Coronary artery (tissue), 2 donors: ENCODE measurements at places on chromosomes 16 and 17.

GRCh38 chr17:37610971-37611370 is 1.8 kb upstream of the SYNRG start:
- no peak for DNase-seq

DNA sequence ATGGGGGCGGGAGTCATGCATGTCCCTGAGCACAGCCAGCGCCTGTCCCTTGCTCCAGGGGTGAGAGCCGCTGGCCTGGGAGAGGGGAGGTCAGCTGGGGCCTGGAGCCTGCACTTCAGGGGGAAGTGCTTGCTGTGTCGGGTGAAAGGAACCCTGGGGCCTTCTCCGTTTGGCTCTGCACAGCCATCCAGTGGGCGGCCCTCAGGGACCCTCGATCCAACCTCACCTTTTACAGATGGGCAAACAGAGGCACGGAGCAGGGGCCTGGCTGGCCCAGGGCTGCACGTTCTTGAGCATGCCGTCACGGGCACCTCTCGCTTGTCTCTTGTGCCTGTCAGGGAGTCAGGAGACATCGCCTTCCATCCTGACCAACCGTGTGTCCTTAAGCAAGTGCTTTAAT is 1.8 kb downstream of the SNX20 start:
- no peak for DNase-seq

- DNase-seq = no peak
Measured at GRCh38 chr17:10744501-10745000, 14.7 kb upstream of the TMEM220 start.

- DNase-seq = no peak
Measured at GRCh38 chr17:6546069-6546718, 10.2 kb downstream of the PITPNM3 start.

GRCh38 chr17:70369391-70369790 is 200.1 kb downstream of the KCNJ2 start:
- DNase-seq = no peak

- DNase-seq = no peak
Measured at GRCh38 chr17:68248199-68248825, 469 bp downstream of the AMZ2 start.

- DNase-seq = no peak
Measured at GRCh38 chr16:10080051-10080772, 102.0 kb downstream of the GRIN2A start.

GRCh38 chr16:11674818-11675560 is 6.7 kb downstream of the SNN start:
- no peak for DNase-seq

DNA sequence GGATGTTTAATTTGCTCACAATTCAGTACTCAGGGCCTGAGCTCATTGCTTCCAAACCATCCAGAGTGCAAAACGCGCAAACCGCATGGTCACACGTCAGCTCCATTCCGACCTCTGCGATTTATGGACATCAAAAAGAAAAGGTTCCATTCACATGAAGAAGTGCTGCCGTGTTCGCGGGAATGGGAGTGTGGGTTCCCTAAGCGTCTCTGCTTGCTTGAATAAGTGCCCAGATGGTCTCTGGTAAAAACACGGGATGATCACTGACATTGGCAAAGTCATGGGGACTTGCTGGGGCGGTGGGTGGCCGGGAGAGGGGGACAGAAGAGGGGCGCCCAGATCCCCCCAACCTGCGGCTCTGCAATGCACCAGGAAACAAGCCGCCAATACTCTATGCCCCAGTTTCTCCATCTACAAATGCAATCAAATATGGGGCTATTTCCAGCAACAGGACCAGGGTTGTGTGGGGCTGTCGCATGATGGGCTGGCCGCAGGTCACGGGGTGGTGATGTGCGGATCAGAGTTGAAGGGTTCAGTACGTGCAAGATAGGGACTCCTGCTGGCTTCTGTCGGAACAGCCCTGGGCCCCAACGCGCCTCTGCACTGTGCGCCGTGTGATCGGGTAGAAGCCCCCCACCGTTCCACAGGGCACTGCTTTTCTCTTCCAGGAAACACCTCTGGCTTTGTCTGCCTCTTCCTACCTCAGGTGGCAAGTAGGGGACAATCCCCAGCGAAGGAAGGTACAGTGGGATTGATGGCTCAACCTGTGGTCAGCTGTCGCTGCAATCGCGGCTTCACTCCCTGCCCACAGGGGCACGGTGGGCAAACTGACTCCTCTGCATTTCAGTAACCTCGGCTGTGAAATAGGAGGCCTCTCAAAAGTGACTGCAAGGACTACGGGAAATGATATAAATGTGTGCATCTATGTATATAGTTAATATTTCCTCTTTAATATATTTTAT is 11.2 kb downstream of the FOXF1 start:
- DNase-seq = no peak

DNA sequence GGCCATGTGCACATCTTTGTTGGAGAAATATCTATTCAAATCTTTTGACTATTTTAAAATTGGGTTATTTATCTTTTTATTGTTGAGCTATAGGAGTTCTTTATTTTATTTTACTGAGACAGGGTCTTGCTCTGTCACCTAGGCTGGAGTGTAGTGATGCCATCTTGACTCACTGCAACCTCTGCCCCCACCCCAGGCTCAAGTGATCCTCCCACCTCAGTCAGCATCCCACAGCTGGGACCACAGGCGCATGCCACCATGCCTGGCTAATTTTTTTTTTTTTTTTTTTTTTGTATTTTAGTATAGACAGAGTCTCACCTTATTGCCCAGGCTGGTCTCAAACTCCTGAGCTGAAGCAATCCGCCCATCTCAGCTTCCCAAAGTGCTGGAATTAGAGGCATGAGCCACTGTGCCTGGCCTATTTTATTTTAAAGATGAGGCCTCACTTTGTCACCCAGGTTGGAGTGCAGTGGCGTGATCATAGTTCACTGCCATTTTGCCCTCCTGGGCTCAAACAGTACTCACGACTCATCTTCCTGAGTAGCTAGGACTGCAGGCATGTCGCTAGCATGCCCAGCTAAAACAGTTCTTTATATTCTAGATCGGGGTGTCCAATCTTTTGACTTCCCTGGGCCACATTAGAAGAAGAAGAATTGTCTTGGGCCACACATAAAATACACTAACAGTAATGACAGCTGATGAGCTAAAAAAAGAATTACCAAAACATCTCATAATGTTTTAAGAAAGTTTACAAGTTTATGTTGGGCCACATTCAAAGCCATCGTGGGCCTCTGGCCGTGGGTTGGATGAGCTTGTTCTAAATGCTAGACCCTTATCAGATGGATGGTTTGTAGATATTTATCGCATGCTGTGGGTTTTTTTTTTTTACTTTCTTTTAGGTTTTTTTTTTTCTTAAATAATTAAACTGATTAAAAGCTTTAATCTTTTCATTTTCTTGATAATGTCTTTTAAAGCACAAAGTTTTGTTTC is 13.7 kb downstream of the TENT4B start:
- DNase-seq = no peak

DNA sequence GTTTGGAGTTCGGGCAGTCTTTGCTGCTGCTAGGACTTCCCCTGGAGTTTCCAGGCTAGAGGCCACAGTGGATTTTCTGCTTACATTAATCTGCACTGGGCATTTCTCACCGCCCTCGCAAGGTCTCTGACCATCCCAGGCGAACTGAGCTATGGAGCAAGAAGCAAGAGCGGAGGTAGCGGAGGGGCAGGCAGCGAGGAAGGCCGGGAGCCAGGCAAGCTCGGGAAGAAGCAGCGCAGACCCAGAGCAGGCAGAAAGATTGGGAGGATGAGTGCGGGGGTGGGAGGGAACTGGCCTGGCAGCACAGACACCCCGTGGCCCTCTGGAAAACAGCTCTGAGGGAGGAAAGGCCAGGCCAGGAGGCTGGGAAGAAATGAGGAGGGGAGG is 3.8 kb downstream of the COTL1 start:
- DNase-seq = no peak

DNA sequence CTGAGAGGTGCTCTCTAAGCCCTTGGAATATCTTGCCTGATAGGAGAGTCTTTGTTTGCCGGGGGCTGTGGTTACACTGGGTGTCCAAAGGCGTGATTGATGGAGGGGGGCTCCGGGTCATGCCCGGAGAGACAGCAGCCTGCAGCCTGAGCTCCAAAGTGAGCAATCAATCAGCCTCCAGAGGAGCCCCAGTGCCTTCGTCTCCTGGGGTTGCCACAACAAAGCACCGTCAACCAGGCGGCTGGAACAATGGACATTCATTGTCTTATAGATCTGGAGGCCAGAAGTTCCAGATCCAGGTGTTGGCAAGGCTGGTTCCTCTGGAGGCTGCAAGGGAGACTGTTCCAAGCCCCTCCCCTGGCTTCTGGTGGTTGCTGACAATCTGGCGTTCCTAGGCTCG is 24.0 kb upstream of the GINS2 start:
- no peak for DNase-seq

DNA sequence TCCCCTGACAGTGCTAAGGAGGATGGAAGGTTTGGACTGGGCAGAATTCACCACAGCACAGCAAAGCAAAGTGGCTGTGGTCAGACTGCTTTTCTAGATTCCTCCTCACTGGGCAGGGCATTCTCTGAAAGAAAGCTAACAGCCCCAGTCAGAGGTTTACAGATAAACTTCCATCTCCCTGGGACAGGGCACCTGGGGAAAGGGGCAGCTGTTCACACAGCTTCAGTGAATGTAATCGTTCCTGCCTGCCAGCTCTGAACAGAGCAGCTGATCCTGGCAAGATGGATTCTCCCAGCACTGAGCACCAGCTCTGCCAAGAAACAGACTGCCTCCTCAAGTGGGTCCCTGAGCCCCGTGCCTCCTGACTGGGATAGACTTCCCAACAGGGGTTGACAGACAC is 42.4 kb upstream of the KIF2B start:
- no peak for DNase-seq

DNA sequence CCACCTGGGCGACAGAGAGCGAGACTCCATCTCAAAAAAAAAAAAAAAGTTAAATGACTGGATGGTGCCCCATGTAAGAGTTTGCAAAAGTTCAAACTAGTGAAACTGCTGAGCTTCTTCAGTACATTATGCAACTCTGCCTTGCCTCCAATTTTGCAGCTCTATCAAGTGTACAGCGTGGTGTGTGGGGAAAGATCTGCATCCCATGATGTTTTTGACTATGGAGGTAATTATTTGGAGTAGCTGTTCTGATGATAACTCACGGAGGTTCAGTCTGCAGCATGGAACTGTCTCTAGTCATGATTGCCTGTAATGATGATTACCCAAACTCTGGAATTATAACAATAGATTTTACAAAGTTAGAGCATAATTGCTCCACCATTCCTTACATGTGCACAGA is 149.6 kb downstream of the PITPNC1 start:
- DNase-seq = no peak

- DNase-seq = no peak
Measured at GRCh38 chr17:3799181-3799945, 1.6 kb downstream of the ITGAE start.

- no peak for DNase-seq
Measured at GRCh38 chr17:40726919-40727318, 23.4 kb upstream of the KRT24 start.

- DNase-seq = no peak
Measured at GRCh38 chr17:18963126-18964017, 11.4 kb downstream of the SLC5A10 start.

- no peak for DNase-seq
Measured at GRCh38 chr17:71633391-71633849, 487.4 kb upstream of the SOX9 start.

DNA sequence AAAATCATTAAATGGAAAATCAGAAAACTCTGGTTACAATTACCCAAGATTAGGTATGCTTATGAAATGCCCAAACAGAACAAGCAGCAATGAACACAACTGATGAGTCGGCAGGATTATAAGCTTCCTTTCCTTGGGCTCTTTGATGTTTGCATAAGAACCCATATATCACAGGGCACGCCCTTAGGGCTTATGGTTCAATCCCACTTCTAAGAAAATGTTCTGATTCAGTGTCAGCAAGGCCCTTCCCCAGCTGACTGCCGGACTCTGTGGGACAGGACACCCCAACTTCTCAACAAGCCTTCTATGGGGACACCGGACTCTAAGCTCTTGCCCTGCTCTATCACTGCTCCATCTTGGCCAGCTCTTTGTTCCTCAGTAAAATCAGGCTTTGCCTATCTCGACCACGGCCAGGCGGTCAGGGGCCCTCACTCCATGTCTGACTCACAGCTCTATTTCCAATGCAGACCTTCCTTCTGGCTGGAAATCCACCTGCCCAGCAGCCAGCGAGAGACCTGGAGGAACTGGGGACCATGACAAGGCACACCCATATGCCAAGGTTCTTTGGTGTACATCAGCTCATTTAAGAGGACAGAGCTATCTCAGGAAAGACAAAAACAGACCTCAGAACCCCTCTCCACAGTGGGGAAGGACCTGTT is 26.8 kb downstream of the LITAFD start:
- no peak for DNase-seq

DNA sequence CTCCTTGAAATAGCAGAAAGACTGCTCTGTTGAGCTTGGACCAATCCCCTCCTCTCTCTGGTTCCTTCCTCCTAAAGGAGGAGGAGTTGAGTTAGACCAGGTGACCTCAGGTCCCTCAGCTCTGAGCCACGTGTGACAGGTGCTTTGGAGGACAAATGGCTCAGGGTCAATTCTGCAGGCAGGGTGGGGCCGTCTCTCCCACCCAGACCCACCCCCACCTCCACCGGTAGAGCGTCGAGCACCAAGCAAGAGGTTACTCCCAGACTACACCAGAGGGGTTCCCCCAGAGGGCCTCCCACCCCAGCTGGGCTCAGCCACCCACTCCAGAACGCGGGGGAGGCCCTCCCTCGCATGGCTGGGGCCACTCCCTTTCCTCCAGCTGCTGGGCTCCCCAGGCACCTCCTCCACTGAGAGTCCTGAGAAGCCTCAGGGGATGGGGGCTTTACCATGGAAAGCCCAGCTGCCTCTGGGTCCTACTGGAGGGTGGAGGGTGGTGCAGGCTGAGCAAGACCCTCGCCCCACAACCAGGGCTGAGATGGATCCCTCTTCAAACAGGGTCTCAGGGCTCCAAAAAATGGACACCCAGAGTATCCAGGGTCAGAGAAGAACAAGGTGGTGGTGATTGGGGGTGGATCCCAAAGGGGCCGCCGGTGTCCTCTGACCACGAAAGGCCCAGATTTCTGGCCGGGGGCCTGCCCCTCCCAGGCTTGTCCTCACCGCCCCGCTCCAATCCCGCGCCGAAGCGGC is 7.6 kb downstream of the MYO1C start:
- peak; percentile 81 for DNase-seq

- no peak for DNase-seq
Measured at GRCh38 chr16:2749936-2750335, 2.5 kb upstream of the SRRM2 start.

- no peak for DNase-seq
Measured at GRCh38 chr16:63323055-63323454, 1286.8 kb upstream of the CDH8 start.

- peak; percentile 40 for DNase-seq
Measured at GRCh38 chr17:63999680-64000531, 1.8 kb downstream of the PRR29 start.

- no peak for DNase-seq
Measured at GRCh38 chr17:67569015-67569451, 148.7 kb upstream of the NOL11 start.
